ENCODE measurements at places on chromosomes 2 and 18. TPM values are rescaled to one million over a fixed set of nuclear protein-coding genes. Genes with fewer than 3 reads are reported as not detected.

WDR7 gene
- 15.5 TPM for total RNA-seq

SLC5A7 gene
- total RNA-seq, result not detected

LOXHD1 gene
- total RNA-seq, result 0.13 TPM

CD226 gene
- total RNA-seq, result 0.66 TPM

TBR1 gene
- total RNA-seq, result not detected

KLHL29 gene
- 4.4 TPM for total RNA-seq

ANTXR1 gene
- total RNA-seq, result 10.9 TPM

GPR39 gene
- not detected for total RNA-seq

POTEI gene
- total RNA-seq, result not detected

SPATS2L gene
- total RNA-seq, result 34.2 TPM

MATN3 gene
- total RNA-seq, result not detected

C2orf66 gene
- not detected for total RNA-seq

LYG2 gene
- total RNA-seq, result not detected

RNF125 gene
- 1.8 TPM for total RNA-seq

COL3A1 gene
- 73.1 TPM for total RNA-seq

HAAO gene
- 0.78 TPM for total RNA-seq

SLC30A3 gene
- total RNA-seq, result not detected

REL gene
- 6.9 TPM for total RNA-seq

PHOSPHO2 gene
- total RNA-seq, result 0.86 TPM

ANKRD30BL gene
- total RNA-seq, result not detected
